ENCODE measurements at places on chromosomes 7 and 10. TPM values are rescaled to one million over a fixed set of nuclear protein-coding genes. Genes with fewer than 3 reads are reported as not detected.

SLC29A4 gene
- 3.6 TPM for total RNA-seq

ERVW-1 gene
- total RNA-seq, result not detected

ZFAND4 gene
- total RNA-seq, result 7.1 TPM

DDC gene
- not detected for total RNA-seq

AP5Z1 gene
- 34.8 TPM for total RNA-seq

BTBD16 gene
- not detected for total RNA-seq

ZNF804B gene
- not detected for total RNA-seq

ZNF503 gene
- 5.8 TPM for total RNA-seq

GPR141 gene
- total RNA-seq, result not detected

MUC3A gene
- total RNA-seq, result under 0.01 TPM

CYP3A7 gene
- total RNA-seq, result 0.55 TPM

OR2A1 gene
- not detected for total RNA-seq

OR13A1 gene
- not detected for total RNA-seq

EEPD1 gene
- 10.1 TPM for total RNA-seq

NKX1-2 gene
- total RNA-seq, result not detected

RTKN2 gene
- 6.3 TPM for total RNA-seq

KLF14 gene
- total RNA-seq, result under 0.01 TPM

CYP2W1 gene
- total RNA-seq, result not detected

COL28A1 gene
- 0.55 TPM for total RNA-seq

PPP1R3A gene
- not detected for total RNA-seq

ASZ1 gene
- not detected for total RNA-seq

DPYSL4 gene
- total RNA-seq, result 2.3 TPM

FAM241B gene
- 0.87 TPM for total RNA-seq
